Left colon (tissue), 2 donors: ENCODE measurements at places on chromosomes 7 and 10. TPM values are rescaled to one million over a fixed set of nuclear protein-coding genes. Genes with fewer than 3 reads are reported as not detected.

DNA sequence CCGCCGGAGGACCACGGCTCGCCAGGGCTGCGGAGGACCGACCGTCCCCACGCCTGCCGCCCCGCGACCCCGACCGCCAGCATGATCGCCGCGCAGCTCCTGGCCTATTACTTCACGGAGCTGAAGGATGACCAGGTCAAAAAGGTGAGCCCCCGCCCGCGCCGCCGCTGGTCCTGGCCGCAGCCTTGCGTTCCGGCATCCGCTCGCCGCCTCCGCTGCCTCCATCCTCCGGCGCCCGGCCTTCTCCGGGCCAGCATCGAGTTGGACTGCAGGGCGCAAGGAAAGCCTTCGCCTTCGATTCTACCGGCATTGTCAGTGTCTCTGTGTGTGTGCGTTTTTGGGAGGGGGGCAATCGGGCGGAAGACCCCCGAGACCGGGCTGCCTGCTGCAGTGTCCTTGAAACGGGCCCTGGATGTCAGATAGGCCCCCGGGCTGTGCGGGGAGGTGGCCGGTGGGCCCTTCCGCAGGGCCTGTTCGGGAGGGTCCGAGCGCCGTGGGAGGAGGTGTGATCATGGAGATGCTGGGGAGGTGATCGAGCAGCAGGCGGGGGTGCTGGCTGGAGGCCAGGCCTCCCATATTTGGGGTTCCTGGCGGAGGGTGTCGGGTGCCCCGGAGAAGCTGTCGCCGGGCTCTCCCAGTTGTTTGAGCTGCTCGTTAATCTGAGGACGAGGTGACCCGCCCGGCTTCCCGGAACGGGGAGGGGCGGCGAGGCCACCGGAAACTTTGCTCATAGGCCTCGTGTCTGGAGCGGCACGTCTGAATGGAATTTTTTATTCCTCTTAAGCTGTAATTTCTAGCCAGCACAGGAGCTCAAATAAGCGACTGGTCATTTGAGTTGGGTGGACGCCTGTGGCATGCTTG is 40.8 kb downstream of the HK1 start:
- DNase-seq, result peak; percentile 85

GRCh38 chr7:48154792-48155413 is 16.4 kb upstream of the ABCA13 start:
- peak; percentile 78 for DNase-seq

- no peak for DNase-seq
These were observed 31.8 kb downstream of the ARHGAP22 start for GRCh38 chr10:48573045-48573444.

DNA sequence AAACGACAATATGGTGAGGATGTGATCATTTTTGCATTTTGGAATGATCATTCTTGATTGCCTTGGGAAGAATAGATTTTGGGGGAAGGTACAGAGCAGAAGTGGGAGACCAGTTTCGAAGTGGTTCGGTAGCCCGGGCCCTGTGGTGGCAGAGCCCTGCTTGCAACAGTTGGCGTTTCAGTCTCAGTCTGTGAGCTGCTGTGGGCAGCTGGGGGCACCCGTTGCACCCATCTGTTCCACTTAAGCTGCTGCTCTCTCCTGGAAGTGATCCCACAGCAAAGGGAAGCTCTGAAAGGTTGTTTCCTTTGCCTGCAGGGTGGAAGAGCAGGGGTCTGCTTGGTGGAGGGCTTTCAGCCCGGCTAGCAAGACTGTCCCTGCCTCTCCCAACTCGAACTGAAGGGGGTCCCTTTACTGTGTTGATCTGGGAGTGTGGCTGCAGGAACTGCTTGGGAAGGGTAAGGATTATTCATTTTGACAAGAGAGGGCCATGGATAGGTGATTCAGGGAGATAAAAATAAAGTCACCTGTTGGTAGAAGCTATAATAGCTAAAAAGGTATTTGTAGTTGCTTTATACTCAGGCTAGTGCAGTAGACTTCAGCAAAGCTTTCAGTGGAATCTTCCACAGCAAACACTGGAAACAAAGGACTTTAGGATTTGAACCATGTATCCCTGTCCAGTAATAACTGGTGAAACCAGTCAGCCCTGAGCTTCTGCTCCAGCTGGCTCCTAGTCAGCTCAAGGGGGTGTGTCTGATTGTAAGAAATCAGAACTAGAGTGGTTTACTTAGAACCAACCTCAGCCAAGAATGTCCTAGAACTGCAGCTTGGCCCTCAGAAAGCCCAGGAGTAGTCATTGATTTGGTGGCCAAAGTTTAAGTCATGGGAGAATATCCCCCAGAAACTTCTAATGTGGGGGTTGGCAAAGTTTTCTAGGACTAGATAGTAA is 53.1 kb upstream of the PDCD4 start:
- DNase-seq, result peak; percentile 84

- no peak for DNase-seq
These were observed 31.2 kb downstream of the FOXK1 start for GRCh38 chr7:4713183-4713784.

Gene ANKRD61
- not detected for total RNA-seq

Gene NPC1L1
- total RNA-seq, result 0.06 TPM

Gene CARD11
- 2.8 TPM for total RNA-seq
